ENCODE measurements at places on chromosomes 2 and 18. TPM values are rescaled to one million over a fixed set of nuclear protein-coding genes. Genes with fewer than 3 reads are reported as not detected.
A peak's percentile ranks its signal among the peaks of the same experiment; 100 is the strongest.

GRCh38 chr18:5073026-5073944 is 123.8 kb downstream of the AKAIN1 start:
- peak; percentile 66 for DNase-seq

- no peak for DNase-seq
Measured at GRCh38 chr2:101295895-101296294, 12.6 kb downstream of the RNF149 start.

DNA sequence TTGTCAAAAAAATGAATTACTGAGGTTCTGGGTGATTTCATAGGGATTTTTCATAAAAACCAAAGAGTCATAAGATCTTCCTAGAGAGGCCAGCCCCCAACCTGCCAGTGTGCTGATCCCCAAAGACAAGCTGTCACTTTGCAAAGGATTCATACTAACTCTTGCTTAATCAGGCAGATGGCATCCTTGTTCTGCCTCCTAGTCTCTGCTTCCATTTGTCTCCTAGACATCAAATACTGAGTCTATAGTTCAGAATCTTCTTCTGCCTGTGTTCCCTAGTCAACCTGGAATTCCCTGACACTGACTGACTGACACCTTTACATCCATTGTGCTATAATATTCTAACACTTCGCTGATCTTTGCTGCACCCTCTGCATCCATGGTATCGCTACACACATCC is 84.9 kb downstream of the SLC8A1 start:
- no peak for DNase-seq

The PJVK gene
- 3.3 TPM for total RNA-seq

Data from cerebellum (tissue), 4 donors.